Hindlimb muscle (tissue), 1 donor: ENCODE measurements at places on chromosomes 16 and 17.

DNA sequence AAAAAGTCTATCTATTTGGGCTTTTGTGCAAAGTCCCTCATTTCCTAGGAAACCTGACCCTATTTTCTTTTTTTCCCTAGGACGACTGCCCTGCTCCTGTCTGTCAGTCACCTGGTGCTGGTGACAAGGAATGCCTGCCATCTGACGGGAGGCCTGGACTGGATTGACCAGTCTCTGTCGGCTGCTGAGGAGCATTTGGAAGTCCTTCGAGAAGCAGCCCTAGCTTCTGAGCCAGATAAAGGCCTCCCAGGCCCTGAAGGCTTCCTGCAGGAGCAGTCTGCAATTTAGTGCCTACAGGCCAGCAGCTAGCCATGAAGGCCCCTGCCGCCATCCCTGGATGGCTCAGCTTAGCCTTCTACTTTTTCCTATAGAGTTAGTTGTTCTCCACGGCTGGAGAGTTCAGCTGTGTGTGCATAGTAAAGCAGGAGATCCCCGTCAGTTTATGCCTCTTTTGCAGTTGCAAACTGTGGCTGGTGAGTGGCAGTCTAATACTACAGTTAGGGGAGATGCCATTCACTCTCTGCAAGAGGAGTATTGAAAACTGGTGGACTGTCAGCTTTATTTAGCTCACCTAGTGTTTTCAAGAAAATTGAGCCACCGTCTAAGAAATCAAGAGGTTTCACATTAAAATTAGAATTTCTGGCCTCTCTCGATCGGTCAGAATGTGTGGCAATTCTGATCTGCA lies 12.9 kb downstream of the TMEM98 start:
- no peak for DNase-seq

- DNase-seq, result no peak
Observed at GRCh38 chr17:49708515-49709183, 885 bp upstream of the SLC35B1 start.

DNA sequence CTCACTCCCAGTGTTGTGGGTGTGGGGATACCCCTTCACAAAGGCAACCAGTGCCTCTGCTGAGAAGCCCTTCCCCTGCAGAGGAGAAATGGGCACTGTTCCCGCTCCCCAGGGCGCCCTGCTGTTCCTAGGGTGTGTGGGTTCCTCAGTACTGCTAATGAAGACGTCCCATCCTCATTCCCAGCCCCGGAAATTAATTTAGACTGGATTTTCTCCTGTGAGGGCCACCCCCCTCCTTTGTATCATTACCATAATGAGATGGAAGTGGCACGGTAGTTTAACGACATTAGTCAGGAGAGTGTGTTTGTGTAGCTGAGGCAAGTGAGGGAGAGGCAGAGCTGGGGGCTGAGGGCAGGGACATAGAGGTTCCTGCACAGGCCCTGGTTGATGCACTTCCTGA lies 53.2 kb downstream of the PIPOX start:
- DNase-seq, result no peak

GRCh38 chr16:2715519-2715918 lies 4.5 kb downstream of the PRSS27 start:
- peak; percentile 63 for DNase-seq

DNA sequence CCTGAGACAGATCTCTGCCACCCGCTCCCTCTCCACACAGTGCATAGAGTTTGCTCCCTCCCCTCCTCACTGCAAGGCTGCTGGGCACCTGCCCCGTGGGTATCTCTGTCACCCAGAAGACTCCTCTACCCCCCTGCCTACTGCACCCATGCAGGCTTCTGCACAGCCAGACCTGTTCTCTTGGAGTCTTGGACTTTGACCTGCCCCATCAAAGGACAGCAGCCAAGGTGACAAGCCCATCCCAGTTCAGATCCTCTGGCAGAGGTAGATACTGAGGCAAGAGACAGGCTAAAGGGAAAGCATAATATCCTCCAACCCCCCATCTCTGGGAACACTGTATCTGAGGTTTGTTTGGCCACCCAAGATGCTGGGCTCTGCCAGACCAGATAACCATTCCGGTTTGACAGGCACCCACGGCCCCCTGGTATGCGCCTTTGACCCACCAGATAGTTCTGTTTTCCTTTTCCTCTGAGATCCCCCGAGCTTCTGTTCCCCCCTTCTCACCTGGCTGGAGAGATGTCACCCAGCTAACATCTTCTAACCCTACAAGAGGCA lies 239.6 kb downstream of the SOX9 start:
- no peak for DNase-seq

- no peak for DNase-seq
Observed at GRCh38 chr16:73385696-73386095, 337.8 kb upstream of the ZFHX3 start.

DNA sequence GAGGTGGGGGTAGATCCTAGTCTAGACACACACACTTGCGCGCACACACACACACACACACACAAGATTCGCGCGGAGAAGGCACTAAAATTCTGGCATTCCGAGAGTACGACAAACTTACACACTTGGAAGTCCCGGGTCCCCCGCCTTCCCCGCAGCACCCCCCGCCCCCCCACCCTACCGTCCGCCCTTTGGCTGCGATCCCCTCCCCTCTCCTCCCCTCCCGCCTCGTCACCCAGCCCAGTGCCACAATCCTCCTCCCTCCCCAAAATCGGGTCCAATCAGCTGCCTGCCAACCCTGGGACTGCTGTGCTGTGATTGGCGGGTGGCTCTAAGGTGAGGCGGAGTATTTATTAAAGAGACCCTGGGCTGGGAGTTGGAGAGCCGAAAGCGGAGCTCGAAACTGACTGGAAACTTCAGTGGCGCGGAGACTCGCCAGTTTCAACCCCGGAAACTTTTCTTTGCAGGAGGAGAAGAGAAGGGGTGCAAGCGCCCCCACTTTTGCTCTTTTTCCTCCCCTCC lies at the start of gene SOX9:
Gene SOX9 (plus strand): TSS at position 379 of the 522 bp plus-strand sequence. CDS start 372 bp downstream, outside the sequence.
- peak; percentile 91 for DNase-seq

GRCh38 chr17:19531780-19532501 lies 1.7 kb upstream of the SLC47A1 start:
- DNase-seq, result no peak

- no peak for DNase-seq
Observed at GRCh38 chr16:22372882-22373661, 1.3 kb downstream of the CDR2 start.

GRCh38 chr16:12350945-12351344 lies 374.4 kb downstream of the SNX29 start:
- DNase-seq, result no peak

DNA sequence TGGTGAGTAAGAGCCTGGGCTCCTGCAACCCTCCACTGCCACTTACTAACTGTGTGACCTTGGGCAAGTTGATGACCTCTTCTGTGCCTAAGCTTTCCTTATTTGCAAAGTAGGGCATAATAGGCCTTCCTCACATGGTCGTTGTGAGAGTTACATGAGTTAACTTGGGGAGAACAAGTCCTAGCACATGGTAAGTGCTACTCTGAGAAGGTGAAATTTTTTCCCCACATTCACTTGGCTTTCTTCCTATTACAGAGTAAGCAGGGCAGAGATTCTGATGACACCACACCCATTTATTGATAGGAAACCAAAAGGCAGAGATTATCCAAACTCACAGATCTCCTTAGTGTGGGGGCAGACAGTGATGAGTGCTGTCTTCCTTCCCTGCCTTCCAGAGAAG lies 1.6 kb downstream of the KCNH4 start:
- DNase-seq, result no peak

GRCh38 chr17:76740329-76741118 lies 2.6 kb downstream of the MFSD11 start:
- no peak for DNase-seq

DNA sequence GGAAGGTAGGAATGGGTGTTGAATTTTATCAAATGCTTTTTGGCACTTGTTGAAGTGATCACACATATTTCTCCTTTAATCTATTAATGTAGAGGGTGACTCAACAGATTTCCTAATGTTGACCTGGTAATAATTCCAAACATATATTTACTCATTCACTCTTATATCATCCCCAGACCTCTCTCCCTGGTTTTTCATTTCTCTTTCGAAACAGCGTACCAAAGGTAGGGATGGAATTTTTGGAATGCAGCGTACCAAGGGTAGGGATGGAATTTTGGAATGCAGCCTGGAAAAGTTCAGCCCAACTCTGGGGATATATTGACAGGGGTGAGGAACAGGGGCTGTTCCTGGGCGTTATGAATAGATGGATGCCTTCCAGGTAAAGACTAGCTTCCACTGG lies 7.3 kb downstream of the KIF18B start:
- DNase-seq, result no peak

GRCh38 chr16:75371171-75371570 lies 62.1 kb downstream of the CFDP1 start:
- no peak for DNase-seq

GRCh38 chr16:53504665-53505064 lies 1.7 kb upstream of the AKTIP start:
- no peak for DNase-seq

GRCh38 chr17:82235775-82236141 lies 6.9 kb downstream of the SLC16A3 start:
- DNase-seq, result no peak

GRCh38 chr17:78991017-78991738 lies 11.5 kb upstream of the LGALS3BP start:
- no peak for DNase-seq

DNA sequence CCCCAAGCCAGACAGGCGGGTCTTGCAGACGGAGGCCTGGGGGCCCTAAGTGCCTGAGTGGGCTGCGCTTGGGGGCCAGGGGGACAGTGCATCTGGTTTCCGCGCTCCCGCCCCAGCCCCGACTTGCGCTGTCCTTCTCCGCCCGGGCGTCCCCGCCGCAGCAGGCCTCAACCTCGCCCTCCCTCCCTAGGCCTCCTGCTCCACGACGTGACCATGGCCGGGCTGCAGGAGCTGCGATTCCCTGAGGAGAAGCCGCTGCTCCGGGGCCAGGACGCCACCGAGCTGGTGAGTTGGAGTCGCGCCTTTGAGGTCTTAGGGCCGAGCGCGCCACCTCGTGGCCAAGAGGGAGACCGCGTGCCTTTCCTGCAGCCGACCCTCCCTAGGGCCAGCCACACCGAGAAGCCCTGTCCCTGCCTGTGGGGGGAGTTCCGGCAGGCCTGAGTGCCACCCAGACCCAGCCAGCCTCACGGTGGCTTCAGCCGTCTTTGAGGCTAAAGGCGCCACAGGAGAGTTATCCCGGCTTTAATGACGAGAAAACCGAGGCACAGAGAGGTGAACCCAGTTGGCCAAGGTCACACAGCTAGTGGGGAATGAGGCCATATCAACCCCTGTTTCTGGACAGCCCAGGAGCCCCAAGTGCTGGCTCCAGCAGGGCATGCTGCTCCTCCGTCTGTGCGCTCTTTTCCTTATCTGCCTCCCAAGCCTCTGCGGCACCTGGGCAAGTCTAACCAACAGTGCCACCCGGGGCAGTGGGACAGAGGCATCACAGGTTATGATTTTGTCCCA lies 12.2 kb upstream of the NDRG4 start:
- DNase-seq, result peak; percentile 80

DNA sequence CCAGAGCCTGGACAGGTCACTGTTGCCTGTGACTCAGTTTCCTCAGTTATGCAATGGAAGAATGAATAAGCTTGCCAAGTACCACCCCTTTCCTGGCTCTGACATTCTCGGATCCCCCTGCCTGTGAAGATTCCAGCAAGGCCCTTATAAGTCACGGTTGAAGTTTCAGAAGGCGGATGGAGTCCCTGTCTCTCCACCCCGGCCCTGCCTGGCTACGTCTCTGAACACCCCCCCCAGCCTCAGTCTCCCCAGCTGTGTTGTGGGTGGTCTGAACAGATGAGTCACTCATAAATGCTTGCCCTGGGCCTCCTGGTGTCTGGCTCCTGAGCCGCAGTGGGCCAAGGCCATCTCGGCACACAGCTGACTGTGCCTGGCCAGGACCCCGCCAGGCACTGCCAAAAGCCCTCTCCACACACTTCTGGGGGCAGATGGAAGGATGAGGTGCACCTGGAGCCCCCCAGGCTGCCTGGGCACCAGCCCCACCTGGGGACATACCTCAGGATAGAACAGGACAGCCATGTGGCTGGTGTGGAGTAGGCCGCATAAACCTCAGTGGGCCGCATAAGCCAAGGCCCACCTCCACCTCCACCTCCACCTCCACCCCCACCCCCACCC lies 15.4 kb downstream of the VASN start:
- no peak for DNase-seq
